ENCODE measurements at places on chromosomes 3 and 15. TPM values are rescaled to one million over a fixed set of nuclear protein-coding genes. Genes with fewer than 3 reads are reported as not detected.

DNA sequence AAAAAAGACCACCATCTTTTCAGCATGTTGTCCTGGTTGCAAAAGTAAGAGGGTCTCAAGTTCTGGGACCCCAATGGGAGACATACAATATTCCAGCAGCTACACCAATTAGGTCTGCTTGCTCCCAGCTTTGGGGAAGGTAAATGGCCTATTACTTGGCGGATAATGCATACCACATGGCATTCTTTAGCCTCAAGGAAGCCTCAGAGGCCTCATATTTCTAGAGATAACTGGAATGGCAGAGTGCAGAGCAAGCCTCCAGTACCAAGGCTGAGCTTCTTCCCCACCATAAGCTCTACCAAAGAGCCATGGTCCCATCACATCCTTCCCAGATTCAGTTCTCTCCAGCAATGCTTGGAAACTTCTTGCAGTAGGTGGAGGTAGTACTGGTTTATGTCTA, 493.8 kb downstream of the SHQ1 start:
- no peak for DNase-seq

GRCh38 chr3:76177610-76178009, 392.3 kb upstream of the ZNF717 start:
- no peak for DNase-seq

- DNase-seq, result no peak
These were observed 15.3 kb downstream of the ZBTB47 start for GRCh38 chr3:42668793-42669217.

- no peak for DNase-seq
These were observed 481.9 kb downstream of the ROBO1 start for GRCh38 chr3:79285871-79286270.

GRCh38 chr3:37521429-37521828, 340.3 kb upstream of the CTDSPL start:
- DNase-seq, result no peak

- no peak for DNase-seq
These were observed 230.0 kb upstream of the CNTN3 start for GRCh38 chr3:74844428-74844827.

DNA sequence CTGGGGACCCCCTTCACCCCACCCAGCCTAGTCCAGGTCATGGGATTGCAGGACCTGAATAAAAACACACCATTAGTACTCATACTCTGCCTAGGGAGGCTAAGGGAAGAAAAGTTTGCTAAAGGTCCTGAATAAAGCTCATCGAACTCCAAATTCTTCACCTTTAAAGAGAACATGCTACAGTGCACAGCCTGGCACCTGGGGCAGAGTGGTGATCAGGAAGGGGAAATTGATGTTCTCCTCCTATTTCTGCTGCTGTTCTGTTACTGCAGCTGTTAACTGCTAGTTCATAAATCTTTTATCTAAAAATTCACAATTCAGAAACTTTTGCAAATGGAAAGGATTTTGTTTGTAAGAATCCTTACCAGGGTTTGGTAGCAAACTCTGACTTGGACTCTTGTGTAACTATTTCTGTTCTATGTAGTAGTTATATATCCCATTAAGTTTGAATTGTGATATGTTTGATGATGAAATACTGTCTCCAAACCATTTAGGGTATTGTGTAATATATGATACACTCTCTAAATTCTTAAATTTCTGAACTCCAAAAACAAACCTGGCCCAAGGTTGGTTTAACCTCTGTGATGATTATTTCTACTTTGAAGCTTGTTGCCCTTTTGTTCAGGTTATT, 27.9 kb downstream of the MCTP2 start:
- DNase-seq, result no peak

DNA sequence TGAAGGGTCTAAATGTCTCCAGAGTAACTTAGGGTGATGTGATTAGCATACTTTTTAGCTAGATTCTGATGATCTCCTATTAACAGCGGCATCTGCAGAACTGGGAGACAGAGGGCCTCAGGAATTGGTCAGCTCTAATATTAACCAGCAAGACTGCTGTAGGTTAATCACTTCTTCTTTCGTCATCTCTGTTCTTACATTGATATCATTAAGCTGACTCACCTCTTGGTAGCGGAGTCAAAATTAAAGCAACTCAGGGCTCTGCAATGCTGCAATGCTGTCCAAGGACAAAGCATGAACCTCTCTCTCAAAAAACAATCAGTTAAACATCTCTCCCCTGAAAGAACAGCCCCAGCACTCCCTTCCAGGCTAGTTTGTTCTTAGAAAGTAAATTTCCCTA, 57.5 kb upstream of the TRA2B start:
- no peak for DNase-seq

- DNase-seq, result no peak
These were observed 43.0 kb downstream of the ZBTB38 start for GRCh38 chr3:141411251-141411771.

GRCh38 chr15:39886418-39886817, 33.6 kb downstream of the GPR176 start:
- DNase-seq, result no peak

- no peak for DNase-seq
These were observed 27.1 kb upstream of the SEMA3F start for GRCh38 chr3:50128001-50128400.

Gene SKOR1
- total RNA-seq, result 0.41 TPM

Gene GRK7
- not detected for total RNA-seq

Gene ALDH1L1
- 2.8 TPM for total RNA-seq

Gene RHOV
- total RNA-seq, result 1.5 TPM

Gene CORO2B
- 6.8 TPM for total RNA-seq

Gene DPP8
- total RNA-seq, result 32.8 TPM
